Neural crest cell (in vitro differentiated cells): ENCODE measurements at places on chromosomes 11 and 22. TPM values are rescaled to one million over a fixed set of nuclear protein-coding genes. Genes with fewer than 3 reads are reported as not detected.

GRCh38 chr22:45903355-45904135 is 73.4 kb downstream of the WNT7B start:
- DNase-seq: no peak

GRCh38 chr11:110028921-110029320 is 64.3 kb upstream of the ZC3H12C start:
- no peak for DNase-seq

DNA sequence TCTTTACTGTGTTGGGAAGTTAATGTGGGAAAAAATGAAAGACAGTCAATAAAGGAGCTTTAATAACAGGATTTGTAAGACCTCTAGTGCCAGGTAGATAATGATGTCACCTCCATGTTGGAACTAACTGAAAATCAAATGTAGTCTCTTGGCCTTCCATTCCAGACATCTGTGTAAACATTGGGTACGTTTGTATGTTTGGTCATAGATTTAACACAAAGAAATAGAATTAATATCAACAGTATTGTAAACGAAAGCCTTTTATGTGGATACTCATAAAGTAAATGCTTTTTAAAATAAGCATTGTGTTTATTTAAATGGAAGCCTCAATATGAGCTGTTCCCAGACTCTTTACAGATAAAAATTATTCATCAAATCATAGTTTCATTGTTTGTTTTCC is 605.7 kb downstream of the METTL15 start:
- no peak for DNase-seq

Gene TYR
- not detected in 2 replicates for total RNA-seq

Gene YPEL4
- total RNA-seq: 0.37 and 0.55 TPM in 2 replicates

DNA sequence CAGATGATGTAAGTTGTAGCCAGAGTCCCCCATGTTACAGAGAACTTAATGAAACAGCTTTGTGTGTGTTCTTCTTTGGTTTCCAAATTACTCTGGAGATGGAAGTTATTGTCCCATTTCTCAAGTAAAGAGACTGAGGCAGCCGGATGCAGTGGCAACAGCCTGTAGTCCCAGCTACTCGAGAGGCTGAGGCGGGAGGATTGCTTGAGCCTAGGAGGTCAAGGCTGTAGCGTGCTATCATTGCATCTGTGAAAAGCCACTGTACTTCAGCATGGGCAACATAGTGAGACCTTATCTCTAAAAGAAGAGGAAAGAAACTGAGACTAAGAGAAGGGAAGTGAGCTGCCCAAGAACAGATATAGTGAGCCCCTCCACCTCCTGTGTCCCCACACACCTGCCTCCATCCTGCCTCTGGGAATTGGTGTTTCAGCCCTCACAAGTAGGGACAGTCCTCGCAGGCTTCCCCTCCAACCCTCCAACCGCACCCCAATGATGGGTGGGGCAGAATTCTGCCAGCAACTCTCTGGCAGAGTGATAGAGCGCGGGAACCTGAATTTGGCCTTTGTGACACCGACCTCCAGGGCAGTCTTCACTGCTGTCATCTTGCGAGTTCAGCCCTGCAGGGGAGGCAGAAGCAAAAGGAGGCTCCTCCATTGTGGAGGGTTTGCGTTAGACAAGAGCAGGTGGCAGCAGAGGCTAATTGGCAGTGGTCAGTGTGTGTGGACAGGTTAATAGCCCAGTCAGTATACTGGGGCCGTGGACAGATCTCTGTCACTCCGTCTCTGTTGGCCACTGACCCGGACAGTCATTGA is 1.6 kb downstream of the PDXP start:
- DNase-seq: no peak
